ENCODE measurements at places on chromosomes 12 and 14. TPM values are rescaled to one million over a fixed set of nuclear protein-coding genes. Genes with fewer than 3 reads are reported as not detected.

The MGST1 gene
- total RNA-seq: 328 TPM

The SERPINA12 gene
- total RNA-seq: not detected

The DCN gene
- total RNA-seq: 45.5 TPM

The KRT79 gene
- total RNA-seq: 0.17 TPM

The ACAD10 gene
- total RNA-seq: 18.0 TPM

The ANG gene
- 2.9 TPM for total RNA-seq

The CCDC60 gene
- not detected for total RNA-seq

The OR10A7 gene
- total RNA-seq: not detected

The RPS6KA5 gene
- total RNA-seq: 0.38 TPM

The GYS2 gene
- not detected for total RNA-seq

The GZMH gene
- total RNA-seq: not detected

The ACACB gene
- total RNA-seq: 1.6 TPM

The RFX4 gene
- total RNA-seq: not detected

The INSM2 gene
- not detected for total RNA-seq

The HOXC12 gene
- not detected for total RNA-seq

The HSPB8 gene
- 40.1 TPM for total RNA-seq

The GXYLT1 gene
- 12.1 TPM for total RNA-seq

The NEUROD4 gene
- not detected for total RNA-seq

The RNASE2 gene
- not detected for total RNA-seq

The CCND2 gene
- 5.0 TPM for total RNA-seq

The MBIP gene
- 23.9 TPM for total RNA-seq

The GLIPR1L2 gene
- 0.55 TPM for total RNA-seq

The SPTLC2 gene
- 53.1 TPM for total RNA-seq

The VRTN gene
- total RNA-seq: not detected

The COX8C gene
- total RNA-seq: not detected

The TSPAN8 gene
- not detected for total RNA-seq

The CPNE6 gene
- not detected for total RNA-seq

The CCDC175 gene
- total RNA-seq: not detected

The CLEC2A gene
- not detected for total RNA-seq

The MANSC4 gene
- total RNA-seq: not detected

The SOX5 gene
- total RNA-seq: not detected

The STRN3 gene
- 35.3 TPM for total RNA-seq

The LIN7A gene
- 16.5 TPM for total RNA-seq

The ACSM4 gene
- not detected for total RNA-seq
